MV-4-11 (cell line): ENCODE measurements at places on chromosomes 12 and 14.

GRCh38 chr14:69005432-69006148 is 26.5 kb upstream of the ACTN1 start:
- peak; percentile 15 for DNase-seq

DNA sequence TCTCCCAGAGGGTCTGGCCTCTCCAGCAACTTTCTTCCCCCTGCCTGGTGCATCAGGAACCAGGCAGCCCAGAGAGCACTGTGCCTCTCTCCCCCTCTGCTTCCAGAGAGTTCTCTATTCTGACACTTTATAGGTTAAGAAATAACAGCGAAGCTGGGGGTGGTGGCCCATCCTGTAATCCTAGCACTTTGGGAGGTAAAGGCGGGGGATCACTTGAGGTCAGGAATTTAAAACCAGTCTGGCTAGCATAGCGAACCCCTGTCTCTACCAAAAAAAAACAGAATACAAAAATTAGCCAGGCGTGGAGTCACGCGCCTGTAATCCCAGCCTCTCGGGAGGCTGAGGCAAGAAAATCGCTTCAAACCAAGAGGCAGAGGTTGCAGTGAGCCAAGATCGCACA is 58.3 kb downstream of the ESRRB start:
- DNase-seq: no peak

DNA sequence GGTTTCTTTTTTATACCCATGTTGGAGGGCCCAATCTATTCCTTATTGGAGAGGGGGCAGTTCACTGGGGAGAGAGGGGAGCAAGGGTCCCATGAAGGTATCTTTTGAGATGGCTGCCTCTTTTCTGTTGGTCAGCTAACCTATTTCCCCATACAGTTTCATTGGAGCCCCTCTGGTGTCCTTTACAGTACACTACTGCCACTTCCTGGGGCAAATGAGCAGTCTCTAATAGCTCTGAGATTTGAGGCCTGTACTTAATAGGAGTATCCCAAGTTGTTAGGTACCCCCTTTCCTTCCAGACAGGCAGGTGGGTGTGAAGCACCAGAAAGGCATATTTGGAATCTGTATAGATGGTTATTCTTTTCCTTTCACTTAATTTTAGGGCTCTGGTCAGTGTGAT is 41.3 kb upstream of the RNU6-8 start:
- no peak for DNase-seq

DNA sequence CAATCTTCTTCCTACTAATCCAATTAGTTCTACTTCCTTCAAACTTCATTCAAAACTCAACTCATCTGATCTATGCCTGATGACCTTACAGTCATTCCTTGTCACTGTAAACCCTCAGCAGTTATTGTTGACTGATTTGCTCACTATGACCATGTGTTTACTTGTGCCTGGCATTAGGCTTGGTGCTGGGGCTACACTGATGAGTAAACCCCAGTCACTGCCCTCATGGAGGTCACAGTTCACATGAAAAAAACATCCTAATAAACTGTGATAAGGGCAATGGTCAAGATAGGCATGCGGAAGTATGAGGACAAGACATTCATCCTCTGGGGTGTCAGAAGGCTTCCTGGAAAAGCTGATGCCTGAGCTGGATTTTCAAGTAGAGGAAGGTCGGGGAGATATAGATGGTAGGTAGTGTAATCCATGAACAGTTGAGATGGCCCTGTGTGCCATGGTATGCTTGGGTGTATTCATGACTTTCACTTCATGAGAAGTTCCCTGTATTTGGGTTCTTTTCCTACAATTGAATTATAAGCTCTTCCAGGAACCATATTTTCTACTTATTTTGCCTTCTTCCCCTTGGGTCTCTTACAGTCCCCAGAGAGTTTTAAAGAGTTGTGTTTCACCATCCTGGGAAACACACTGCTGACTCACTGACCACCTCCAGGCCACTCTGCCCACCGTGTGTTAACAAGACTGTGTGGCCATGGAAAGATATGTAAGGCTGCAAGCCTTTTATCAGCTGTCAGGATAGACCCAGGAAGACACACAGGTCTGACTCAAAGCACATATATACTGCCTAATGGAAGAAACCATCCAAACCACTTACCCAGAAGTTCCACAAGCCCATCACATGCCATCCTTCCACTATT is 38.7 kb upstream of the DUSP6 start:
- DNase-seq: peak; percentile 61

- DNase-seq: no peak
Observed at GRCh38 chr12:93706824-93707223, 29.6 kb downstream of the CRADD start.

GRCh38 chr12:127401536-127401935 is 865.4 kb upstream of the TMEM132C start:
- DNase-seq: no peak
